ENCODE measurements at places on chromosomes 3 and 15.

DNA sequence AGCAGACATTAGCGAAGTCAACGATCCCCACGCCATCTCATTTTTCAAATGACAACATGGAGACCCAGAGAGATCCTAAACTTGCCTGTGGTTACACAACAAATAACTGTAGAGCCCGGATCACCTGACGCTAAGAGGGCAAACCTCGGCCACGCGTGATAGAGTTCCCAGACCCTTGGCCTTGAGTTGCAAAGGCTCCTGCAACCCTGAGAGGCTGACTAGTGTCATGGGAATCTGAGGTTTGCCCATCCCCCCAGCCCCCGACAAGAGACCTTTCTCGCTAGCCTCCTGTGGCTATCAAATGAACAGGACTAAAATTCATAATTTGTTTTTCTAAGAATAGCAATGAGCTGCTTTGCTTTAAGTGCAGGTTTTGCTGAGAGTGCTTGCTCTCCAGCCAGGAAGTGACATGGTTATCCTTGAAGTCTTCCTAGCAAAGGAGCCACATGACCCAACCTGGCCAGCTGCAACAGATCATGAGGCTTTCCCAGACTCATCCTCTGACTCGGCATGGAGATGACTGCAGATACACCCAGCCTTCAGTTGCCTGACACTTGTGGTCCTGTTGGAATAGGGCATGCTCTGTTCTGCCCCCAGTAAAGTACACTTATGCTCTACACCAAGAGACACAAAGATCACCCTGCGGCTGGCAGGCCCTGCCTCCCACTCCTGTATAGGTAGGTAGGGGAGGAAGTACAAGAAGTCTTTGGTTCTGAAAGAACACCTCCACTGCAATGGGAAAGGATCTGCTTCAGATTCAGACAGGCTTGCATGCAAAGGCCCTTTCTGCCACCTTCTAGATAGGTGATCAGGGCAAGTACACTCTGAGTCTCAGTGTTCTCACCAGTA lies 36.0 kb downstream of the MCF2L2 start:
- no peak for DNase-seq

DNA sequence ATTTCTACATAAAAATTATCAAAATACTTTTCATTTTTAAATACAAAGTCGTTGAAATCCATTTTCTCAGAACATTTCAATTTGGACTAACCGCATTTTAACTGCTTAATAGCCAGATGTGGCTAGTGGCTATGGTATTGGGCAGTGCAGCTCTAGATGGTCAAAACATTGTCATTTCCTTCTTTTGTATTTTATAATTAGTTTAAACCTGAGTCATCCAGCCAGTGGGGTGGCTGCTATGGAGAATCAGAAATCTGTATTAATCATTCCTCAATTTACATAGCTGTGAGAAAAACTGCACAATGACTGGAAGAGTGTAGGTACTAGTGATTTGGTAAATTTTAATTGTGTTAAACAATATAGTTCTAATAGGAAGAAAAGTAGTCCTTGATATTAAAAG lies 245.3 kb downstream of the PDZRN3 start:
- peak; percentile 53 for DNase-seq

- no peak for DNase-seq
Measured at GRCh38 chr15:96837241-96837970, 506.9 kb downstream of the NR2F2 start.

GRCh38 chr15:65189102-65189740 lies 4.1 kb upstream of the CLPX start:
- peak; percentile 80 for DNase-seq

DNA sequence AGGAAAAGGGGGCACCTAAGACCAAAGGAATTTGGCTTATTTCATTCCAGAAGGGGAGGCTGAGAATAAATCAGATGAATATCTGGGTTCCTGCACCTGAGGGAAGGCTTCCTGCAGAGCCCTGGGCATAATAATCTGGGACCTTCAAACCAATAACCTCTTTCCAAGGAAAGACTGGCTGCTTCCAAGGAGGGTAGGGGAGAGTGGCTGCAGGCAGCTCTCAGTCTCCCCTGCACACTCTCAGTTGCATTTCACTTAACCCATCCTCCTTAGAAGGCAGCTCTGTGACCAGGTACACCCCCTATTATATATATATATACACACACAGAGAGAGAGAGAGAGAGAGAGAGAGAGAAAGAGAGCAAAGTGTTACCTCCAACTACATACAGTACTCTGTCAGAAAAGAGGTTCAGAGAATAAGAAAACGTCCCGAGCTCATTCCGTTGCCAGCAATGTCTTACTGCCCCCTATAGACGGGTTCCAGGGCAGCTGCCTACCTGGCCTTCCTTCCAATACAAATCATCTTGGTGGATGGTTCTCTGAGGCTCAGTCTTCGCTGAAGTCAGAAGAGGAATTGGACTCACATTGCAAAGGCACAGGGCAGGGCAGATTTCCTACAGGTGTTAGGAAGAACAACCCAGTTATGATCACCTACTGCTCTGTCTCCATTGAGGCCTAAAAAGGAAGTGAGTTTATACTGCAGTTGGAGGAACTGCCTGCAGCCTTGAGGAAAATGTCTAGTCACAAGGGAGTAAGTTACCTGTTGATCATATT lies 26.1 kb downstream of the CAPN3 start:
- peak; percentile 60 for DNase-seq

DNA sequence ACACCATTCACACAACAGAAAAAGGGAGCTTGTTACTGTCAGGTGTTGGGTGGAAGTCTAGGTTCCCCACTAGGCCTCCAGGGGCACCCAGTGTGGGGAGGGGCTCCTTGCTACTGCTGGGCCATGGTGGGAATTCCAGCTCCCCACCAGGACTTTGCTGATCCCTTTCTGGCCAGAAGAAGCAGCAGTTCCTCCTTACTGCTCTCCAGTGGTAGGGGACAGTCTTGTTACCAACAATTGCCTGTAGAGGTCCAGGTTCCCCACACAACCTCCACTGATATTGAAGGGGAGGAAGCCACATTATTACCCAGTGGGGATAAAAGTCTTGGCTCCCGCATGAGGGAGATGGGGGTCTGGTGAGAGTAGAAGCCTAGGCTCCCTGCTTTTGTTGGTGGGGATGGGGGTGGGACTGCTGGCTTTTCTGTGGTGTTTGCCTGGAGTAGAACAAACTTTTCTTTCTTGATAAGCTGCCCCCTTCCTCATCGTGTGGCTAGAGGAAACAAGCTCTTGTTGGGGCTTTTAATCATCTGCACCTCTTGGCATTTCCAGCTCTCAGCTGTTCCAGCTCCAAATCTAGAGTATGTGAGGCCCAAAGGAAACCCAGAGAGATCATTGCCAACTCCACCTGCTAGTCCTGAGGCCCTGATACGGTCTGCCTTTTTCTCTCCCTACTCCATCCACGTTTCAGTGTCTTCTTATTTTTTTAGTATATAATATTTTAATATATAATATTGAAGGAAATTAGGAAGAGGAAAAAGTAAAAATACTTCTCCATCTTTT lies 824.2 kb downstream of the AGBL1 start:
- no peak for DNase-seq

- no peak for DNase-seq
Measured at GRCh38 chr3:122305818-122306621, 19.0 kb upstream of the CSTA start.

DNA sequence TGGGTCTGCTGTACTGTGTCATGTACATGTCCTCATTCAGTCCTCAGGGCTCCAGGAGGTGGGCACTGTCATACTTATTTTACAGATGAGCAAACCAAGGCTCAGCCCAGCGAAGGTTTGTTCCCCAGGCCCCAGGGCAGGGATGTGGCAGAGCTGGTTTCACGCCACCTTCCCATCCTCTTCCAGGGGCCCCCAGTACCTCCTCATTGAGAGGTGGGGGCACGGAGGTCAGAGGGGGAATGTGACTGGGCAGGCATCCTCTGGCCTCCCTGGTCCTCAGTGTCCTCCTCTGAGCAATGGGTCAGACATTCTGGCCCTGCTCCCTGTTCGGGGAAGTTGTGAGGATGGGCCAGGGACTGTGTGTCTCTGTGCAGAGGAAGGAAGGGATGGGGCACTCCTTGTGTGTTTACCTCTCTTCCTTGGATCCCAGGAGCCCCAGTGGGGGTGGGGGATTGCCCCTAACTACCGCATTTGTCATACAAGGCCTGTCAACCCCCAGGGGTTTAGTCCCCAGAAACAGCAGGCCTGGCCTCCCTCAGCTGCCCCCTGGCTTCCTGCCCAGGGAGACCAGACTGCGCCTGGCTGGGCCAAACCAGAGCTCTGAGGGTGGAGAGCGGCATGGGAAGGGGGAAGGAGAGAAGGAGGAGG lies 65.9 kb upstream of the LCTL start:
- DNase-seq: no peak

DNA sequence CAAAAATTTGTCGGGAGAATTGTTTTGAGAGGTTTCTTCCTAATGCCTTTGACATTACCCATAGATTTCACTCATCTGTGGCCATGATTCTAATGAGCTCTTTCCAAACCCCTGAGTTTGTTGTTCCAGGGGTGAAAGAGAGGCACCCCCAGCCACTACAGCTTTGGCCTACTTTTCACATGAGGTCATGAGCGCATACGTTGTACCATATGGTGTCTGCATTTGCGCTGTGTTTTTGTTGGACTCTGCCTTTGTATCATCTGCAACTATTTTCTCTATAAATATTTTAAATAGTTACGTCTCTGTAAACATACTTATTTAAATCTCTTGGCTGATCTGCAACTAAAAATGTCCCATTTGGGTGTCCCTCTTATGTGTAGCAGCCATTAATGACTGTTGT lies 107.9 kb downstream of the LRTM1 start:
- DNase-seq: no peak

GRCh38 chr3:45462522-45463265 lies 74.3 kb downstream of the LARS2 start:
- DNase-seq: peak; percentile 8

- DNase-seq: no peak
Measured at GRCh38 chr15:82595766-82596165, 51.4 kb downstream of the CPEB1 start.

DNA sequence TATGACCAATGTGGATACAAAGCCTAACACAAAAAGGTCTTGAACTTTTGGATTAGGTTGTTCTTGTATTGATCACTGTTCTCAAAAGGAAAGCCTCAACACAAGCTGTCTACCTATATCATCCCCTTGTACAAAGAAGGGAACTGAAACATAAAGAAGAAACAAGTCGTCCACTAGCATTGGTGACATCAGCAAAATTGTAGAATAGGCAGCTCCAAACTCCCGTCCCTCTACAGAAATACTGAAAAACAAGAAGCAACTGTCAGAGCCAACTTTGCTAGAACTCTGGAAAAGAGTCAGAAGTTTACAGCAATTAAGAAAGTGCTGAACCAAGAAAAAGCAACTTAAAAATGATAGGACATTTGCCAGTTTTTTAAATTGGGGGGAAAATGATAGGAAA lies 7.5 kb upstream of the NR1I2 start:
- no peak for DNase-seq

DNA sequence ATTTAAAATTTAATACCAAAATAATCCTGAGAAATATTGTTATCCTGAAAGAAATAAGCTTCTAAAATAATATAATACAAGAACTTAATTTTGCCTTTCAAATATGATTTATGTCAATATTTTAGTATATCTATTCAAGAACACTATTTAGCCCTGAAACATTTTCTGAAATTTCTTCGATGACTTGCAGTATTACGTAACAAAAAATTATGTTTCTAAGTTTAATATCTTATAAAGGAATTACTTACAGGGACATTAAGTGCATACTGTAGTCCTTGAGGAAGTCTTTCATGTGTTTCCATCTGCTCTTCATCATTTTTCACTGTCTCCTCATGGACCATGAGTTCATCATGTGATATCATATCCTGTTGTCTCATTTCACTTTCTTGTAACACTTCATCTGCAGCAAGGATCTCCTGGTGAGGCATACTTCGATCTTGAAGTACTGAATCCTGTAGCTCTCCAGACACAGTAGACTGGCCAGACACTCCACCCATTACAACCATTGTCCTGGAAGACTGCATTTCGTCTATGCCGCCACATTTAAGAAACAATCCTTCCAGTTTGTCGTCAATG lies 62.0 kb downstream of the ZNF148 start:
- DNase-seq: peak; percentile 39

GRCh38 chr15:92407321-92407720 lies 13.6 kb downstream of the ST8SIA2 start:
- DNase-seq: no peak

DNA sequence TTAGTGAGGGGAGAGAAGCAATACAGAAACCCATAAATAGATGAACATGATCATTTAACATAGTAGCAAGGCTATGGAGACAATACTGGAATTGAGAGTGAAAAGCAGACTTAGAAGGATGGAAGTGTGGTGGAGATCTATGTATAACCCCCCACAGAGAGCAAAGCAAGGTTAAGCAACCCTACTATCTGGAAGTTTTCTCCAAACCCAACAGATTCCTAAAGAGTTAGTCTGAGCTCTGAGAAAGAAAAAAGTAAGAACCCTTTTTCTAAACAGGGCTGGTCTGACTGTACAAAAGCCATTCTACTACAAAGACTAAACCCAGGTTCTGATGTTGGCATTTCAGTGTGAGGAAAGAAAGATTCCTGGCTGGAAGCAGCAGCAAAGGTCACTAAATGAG lies 153.2 kb downstream of the WNT5A start:
- DNase-seq: peak; percentile 75

GRCh38 chr3:170423001-170423615 lies 4.4 kb downstream of the CLDN11 start:
- no peak for DNase-seq

DNA sequence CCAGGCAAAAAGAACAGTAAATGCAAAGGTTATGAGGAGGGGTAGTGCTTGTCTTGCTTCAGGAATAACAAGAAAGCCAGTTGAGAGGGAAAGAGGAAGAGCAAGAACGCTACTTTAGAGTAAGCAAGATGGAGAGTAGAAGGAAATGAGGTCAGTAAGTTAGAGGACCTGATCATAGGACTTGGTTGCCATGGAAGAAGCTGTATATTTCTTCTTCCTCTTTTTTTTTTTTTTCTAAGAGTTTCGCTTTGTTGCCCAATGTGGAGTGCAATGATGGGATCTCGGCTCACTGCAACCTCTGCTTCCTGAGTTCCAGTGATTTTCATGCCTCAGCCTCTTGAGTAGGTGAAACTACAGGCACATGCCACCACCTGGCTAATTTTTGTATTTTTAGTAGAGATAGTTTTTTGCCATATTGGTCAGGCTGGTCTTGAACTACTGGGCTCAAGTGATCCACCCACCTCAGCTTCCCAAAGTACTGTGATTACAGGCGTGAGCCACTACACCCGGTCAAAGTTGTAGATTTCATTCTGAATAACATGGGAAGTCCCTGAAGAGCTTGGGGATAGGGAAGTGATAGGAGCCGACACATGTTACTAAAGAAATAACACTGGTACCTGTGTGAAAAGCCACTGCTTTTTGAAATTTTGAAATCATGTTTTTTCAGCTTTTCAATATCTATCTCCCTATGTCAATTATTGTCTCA lies 527.9 kb upstream of the NAALADL2 start:
- no peak for DNase-seq

DNA sequence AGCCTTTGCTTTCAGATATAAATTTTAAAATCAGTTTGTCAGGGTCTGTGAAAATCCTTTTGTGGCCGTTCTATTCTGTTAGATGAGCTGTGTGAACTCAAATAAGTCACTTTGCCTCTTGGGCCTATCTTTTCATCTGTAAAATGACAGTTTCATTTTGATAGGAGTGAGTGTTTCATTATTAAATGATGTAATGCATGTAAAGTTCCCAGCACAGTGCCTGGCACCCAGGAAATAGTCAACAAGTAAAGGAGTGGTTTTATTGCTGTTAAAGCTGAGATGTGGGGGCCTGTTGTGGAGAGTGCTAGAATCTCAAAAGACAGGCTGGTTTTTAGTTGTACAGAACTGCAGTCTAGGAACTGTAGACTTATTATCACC lies 394.5 kb upstream of the CFAP20DC start:
- no peak for DNase-seq
